GM04504 (cell line): ENCODE measurements at places on chromosomes 13 and 19.

DNA sequence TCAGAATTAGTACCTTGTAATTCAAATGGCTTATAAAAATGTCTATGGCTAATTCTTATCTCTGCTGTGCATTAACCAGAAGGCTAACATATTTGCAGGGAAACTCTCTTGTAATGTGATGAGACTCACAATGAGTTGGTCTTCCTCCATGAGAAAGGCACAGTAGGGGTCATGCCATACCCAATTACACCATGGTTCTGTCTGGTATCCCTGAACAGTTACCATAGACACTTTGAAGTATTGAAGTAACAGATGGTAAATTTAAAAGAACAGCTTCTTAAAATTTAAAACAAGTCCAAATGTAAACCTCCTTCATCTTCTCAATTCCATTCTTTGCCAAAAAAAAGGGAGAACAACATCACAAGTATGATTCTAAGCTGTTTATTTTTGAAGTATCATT, 22.6 kb upstream of the SLAIN1 start:
- DNase-seq, result no peak

DNA sequence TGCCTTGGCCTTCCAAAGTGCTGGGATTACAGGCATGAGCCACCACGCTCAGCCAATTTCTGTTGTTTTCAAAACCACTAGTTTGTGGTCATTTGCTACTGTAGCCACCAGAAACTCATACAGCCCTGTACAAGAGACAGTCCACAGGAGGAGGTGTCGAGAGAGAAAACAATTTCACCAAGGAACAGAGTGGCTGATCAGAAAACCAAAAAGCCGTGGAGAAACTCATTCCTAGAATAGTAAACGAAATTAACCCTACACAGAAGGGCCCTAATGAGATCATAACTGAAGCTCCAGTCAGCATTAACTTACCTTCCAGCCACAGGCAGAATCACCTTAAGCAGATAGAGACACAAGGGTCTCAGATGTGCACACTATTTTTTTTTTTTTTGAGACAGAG, 3.8 kb upstream of the CCDC124 start:
- no peak for DNase-seq

DNA sequence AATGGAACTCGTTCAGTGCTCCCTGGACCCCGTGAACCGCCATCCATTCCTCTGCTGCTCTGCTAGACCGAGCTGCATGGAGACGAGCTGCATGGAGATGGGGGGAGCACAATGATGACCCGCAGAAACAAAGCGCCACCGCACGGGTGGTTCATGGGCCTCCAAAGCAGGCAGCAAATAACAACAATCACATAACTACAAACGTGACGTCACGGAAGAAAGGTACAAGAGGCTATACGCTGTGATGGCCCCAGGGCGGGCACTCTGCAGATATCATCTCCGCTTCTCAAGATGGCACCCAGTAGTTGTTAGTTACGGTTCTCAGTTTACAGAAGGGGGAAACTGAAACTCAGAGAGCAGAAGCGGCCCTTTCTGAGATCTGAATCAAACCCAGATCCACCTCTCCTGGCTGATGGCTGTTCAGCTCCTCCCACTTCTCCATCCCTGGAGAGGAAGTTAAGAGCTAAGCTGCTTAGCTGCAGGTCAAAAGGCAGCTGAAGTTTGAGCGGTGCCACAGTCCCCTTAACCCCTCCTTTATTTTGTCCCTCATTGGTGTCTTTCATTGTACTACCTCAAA, 1.7 kb downstream of the ATP13A1 start:
- DNase-seq, result no peak

- no peak for DNase-seq
These were observed 181.6 kb downstream of the KLF12 start for GRCh38 chr13:73952648-73953047.

DNA sequence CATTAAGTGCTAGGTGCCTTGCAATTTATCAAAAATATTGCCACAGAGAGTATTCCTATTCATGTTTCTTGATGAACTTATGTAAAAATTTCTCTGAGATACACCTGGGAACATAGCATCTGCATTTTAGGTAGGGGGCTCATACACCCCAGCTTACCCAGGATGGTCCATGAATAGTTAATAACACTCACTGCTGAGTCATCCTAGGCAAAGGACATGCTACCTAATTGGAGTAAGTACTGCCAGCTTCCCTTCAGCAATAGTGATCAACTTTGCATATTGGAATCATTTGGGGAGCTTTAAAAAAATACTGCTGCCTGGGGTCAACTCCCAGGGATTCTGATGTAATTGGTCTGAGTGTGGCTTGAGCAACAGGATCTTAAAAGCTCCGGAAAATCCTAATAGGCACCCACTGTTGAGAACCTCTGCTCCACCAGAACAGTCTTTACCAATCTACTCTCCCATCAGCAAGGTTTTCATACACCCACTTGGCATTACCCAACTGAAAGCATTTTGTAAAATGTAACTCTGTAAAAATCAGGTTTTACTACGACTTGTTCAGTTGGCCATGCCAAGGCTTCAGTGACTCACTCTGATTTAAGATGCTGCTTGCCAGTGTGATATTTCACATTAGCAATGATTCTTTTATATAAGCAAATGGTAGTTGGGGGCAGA, 67.2 kb upstream of the FNDC3A start:
- DNase-seq, result no peak

DNA sequence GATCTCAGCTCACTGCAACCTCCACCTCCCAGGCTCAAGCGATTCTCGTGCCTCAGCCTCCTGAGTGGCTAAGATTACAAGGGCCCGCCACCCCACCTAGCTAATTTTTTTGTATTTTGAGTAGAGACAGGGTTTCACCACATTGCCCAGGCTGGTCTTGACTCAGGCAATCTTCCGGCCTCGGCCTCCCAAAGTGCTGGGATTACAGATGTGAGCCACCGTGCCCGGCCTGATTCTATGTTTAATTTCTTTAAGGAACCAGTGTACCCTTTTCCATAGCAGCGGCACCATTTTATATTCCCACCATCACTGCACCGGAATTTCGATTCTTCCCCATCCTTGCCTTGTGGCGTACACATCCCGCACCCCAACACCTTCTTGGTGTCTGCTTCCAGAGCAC, 17.7 kb upstream of the INSR start:
- DNase-seq, result no peak

GRCh38 chr13:20170921-20171320, 10.1 kb upstream of the GJA3 start:
- DNase-seq, result no peak

DNA sequence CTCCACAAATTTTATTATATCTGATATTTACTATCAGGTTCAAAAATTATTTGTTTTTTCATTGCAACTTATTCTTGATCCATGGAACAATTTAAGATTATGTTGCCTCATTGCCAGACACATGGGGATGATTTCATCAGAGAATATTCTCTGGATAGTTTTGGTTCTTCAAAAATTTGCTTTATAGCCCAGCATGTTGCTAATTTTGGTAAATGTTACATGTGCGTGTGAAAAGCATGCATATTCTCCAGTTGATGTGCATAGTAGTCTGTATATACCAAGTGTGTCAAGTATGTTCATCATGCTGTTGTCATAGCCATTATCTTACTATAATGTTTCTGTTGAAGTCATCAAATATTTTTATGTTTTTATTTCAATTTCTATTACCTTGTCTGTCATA, 122.3 kb downstream of the RFC3 start:
- no peak for DNase-seq

DNA sequence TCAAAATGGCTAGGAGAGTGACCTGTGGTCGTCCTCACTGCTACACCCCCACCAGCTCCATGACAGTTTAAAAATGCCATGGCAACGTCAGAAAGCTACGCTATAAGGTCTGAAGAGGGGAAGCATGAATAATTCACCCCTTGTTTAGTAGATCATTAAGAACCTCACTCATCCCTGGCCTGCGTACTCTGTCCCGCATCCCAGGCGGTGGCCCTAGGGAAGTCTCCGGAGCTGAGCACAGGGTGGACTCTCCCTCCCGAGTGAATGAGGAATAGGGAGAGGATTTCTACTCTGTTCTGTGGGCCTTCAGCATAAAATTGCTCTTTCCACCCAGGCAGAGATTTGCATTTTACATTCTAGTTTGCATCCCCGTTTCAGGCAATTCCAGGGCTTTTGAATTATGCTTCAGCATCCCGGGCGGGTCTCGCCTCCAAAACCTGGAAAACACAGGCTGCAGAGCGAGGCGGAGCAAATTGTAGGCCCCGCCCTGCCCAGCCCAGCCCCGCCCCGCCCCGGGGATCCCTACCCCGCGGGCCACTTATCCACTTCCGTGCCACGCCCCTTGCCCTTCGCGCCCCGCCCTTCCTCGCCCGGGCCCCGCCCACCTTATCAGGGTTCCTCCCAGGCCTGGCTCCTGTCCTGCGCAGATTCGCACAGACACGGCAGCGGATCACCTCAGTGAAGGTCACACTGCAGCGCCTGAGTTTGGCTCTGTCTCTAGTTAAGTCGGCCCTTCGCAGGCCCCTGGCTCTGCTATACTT, 7.5 kb upstream of the ZNF525 start:
- DNase-seq, result no peak

DNA sequence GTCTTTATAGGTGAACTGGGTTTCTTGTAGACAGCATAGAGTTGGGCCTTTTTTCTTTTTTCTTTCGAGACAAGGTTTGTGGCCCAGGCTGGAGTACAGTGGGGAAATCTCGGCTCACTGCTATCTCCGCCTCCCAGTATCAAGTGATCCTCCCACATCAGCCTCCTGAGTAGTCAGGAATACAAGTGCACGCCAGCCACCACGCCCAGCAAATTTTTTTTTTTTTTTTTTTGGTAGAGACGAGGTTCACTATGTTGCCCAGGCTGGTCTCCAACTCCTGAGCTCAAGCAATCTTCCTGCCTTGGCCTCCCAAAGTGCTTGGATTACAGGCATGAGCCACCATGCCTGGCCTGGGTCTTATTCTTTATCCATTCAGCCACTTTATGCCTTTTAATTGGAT, 5.1 kb upstream of the CALM3 start:
- DNase-seq, result no peak

DNA sequence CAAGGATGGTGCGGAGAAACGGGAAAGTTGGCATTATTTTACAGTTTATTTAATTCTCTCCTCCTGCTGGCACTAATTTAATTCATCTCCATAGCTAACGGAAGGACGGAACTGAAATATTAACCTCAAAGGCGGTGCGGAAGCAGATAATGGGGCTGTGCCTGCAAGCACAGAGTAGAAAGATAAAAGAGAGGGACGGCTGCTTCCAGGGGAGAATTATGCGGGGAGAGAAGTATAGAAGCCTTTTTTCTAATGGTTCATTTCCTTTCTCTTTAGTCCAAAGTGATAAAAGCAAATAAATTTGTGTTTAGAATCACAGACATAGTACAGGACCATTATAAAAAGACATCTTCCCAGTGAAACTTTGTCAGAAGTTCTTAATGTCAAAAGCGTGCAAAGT, 34.5 kb upstream of the UQCRFS1 start:
- DNase-seq, result no peak

GRCh38 chr13:76808927-76809326, 77.3 kb downstream of the KCTD12 start:
- no peak for DNase-seq
